ENCODE measurements at places on chromosomes 11 and 22. TPM values are rescaled to one million over a fixed set of nuclear protein-coding genes. Genes with fewer than 3 reads are reported as not detected.

Gene YPEL4
- 0.32 TPM for total RNA-seq

Gene ARHGAP20
- total RNA-seq, result not detected

Gene GNG3
- total RNA-seq, result not detected

Gene CARD18
- not detected for total RNA-seq

Gene GGT1
- total RNA-seq, result 102 TPM

Gene MAP6
- total RNA-seq, result 1.7 TPM

Gene LMO2
- 0.31 TPM for total RNA-seq

Gene PRRG4
- 0.53 TPM for total RNA-seq

Gene A4GALT
- total RNA-seq, result 14.4 TPM

Gene KRTAP5-8
- not detected for total RNA-seq

Gene ESAM
- total RNA-seq, result 13.3 TPM

Gene FOLR1
- not detected for total RNA-seq

Gene RBFOX2
- total RNA-seq, result 32.4 TPM

Gene HBD
- total RNA-seq, result not detected

Gene KRTAP5-9
- not detected for total RNA-seq

Gene IRAG1
- total RNA-seq, result 0.01 TPM

Gene PRG3
- not detected for total RNA-seq

Gene B4GAT1
- total RNA-seq, result 18.8 TPM

Gene MIF
- total RNA-seq, result 493 TPM

Gene TSPAN32
- not detected for total RNA-seq

Gene C11orf86
- total RNA-seq, result 60.2 TPM

Gene CCDC81
- total RNA-seq, result 0.25 TPM

Gene PATE4
- total RNA-seq, result not detected

Gene UNC93B1
- total RNA-seq, result 74.8 TPM

Gene METTL15
- 4.7 TPM for total RNA-seq

Gene INPP5J
- 0.77 TPM for total RNA-seq

Gene OR6T1
- not detected for total RNA-seq

Gene ZP1
- total RNA-seq, result not detected

Gene BATF2
- 0.75 TPM for total RNA-seq

Gene PANX2
- total RNA-seq, result 7.9 TPM

Gene BACE1
- 9.3 TPM for total RNA-seq

Gene OR1S1
- not detected for total RNA-seq

Gene IGF2
- total RNA-seq, result 1.4 TPM

Gene OR5A1
- total RNA-seq, result not detected

Gene MS4A15
- total RNA-seq, result not detected

Gene OR52H1
- not detected for total RNA-seq

Gene LGR4
- 18.7 TPM for total RNA-seq

Gene GAB4
- not detected for total RNA-seq

Gene CDHR5
- total RNA-seq, result 0.05 TPM

Gene ANGPTL5
- not detected for total RNA-seq

Gene OR51B4
- not detected for total RNA-seq

Gene TCF20
- 15.1 TPM for total RNA-seq

Gene C1QTNF4
- total RNA-seq, result not detected

Gene ROBO4
- not detected for total RNA-seq

Gene PATE3
- not detected for total RNA-seq

Gene ARHGAP8
- total RNA-seq, result 1.9 TPM

Gene SLC7A4
- total RNA-seq, result not detected

Gene GTF2H1
- 32.2 TPM for total RNA-seq

Gene CHST1
- total RNA-seq, result 1.1 TPM

Gene NRXN2
- 0.08 TPM for total RNA-seq

Gene EXPH5
- 0.03 TPM for total RNA-seq

Gene KRTAP5-2
- not detected for total RNA-seq

Gene TRIM48
- total RNA-seq, result not detected

Gene CSTF3
- total RNA-seq, result 27.8 TPM

Gene ADORA2A
- 1.4 TPM for total RNA-seq

Gene ZNRF3
- total RNA-seq, result 5.4 TPM

Gene GPR83
- total RNA-seq, result 0.22 TPM

Gene OR8D4
- total RNA-seq, result not detected

Gene THRSP
- total RNA-seq, result not detected

Gene CWF19L2
- total RNA-seq, result 2.9 TPM
